ENCODE measurements at places on chromosomes 4 and X.

- DNase-seq, result no peak
Observed at GRCh38 chrX:31128855-31129254, 57.0 kb upstream of the FTHL17 start.

DNA sequence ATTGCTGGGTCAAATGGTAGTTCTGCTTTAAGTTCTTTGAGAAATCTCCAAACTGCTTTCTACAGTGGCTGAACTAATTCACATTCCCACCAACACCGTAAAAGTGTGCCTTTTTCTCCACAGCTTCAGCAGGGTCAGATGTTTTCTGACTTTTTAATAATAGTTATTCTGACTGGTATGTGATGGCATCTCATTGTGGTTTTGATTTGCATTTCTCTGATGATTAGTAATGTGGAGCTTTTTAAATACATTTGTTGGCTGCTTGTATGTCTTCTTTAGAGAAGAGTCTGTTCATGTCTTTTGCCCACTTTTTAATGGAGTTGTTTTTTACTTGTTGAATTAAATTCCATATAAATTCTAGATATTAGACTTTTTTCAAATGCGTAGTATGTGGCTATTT is 257.5 kb upstream of the ANKRD50 start:
- DNase-seq, result no peak

GRCh38 chr4:4443821-4444220 is 56.9 kb downstream of the NSG1 start:
- no peak for DNase-seq

- no peak for DNase-seq
Observed at GRCh38 chr4:120443116-120443515, 376.5 kb upstream of the MAD2L1 start.

DNA sequence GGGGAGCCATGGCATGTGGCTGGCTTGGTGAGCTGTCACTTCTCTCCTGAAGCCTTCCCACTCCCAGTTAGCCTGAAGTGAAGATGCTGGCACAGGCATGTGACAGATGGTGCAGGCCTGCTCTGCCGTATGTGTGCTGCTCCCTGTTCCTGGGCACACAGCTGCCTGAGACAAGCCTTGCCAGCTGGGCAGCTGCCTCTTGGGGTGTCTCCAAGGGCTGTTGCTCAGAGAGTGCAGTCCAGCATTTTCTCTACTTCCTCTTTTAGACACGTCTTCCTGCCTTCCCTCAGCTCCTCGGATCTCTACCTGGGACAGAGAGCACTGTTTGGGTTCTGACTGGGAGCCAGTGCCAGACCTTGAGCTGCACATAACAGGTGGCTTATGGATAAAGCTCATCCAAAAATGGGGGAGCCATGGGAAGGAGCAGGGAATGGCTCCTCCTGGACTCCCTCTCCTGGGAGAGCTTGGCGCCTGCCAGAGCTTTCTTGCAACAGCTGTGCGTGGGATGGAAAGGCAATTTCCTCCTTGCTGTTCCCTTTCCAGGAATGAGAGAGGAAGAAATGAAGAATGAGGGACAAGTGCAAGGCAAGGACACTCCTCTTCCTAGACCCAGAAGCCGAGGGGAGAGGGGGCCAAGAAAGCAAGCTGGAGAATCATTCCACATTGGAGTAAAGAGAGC is 132.9 kb downstream of the MSL3 start:
- DNase-seq, result no peak

GRCh38 chr4:72286185-72286584 is 254.4 kb downstream of the NPFFR2 start:
- DNase-seq, result no peak

DNA sequence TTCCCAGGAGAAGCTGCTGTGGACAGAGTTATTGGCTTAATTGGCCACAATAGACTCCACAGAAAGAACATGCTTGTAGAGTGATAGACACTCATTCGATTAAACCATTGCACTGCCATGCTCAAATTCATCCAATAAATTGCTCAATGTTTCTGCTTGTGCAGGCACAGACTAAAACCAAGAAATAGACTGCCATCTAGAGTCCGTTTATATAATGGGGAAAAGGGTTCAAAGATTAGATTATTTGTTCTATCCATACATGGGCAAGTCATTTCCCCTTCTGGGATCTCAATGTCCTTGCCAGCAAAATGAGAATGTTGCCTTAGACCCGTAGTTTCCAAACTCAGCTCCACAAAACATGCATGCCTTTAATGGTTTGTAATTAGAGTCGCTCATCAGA is 8.7 kb downstream of the SMIM10 start:
- DNase-seq, result no peak

DNA sequence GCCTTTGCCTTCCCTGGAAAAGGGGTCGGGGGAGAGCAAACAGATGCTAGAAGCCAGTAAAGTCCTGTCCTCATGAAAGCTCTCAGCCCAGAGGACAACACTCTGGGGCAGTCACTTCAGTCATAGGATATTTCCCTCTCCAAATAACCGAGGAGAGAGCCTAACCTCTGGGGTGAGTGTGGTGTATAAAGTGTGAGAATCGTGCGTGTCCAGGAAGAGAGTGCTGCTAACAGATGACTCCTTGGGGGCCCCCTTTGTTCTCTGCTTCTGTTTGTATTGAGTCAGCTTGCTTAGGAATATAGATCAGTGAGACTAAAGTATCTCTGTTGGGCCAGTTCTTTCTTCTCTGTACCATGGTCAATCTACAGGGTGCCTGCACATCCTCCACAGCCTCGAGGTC is 247.2 kb downstream of the PALLD start:
- no peak for DNase-seq

GRCh38 chr4:28358606-28359005 is 1498.0 kb downstream of the STIM2 start:
- DNase-seq, result no peak

GRCh38 chrX:53422861-53423306 is at the start of gene RIBC1:
TSS of gene RIBC1 (plus strand) at chrX:53422873. CDS start at chrX:53426277, 3,404 bp downstream.
- no peak for DNase-seq

- no peak for DNase-seq
Observed at GRCh38 chrX:153441296-153441695, 4.6 kb downstream of the TREX2 start.

DNA sequence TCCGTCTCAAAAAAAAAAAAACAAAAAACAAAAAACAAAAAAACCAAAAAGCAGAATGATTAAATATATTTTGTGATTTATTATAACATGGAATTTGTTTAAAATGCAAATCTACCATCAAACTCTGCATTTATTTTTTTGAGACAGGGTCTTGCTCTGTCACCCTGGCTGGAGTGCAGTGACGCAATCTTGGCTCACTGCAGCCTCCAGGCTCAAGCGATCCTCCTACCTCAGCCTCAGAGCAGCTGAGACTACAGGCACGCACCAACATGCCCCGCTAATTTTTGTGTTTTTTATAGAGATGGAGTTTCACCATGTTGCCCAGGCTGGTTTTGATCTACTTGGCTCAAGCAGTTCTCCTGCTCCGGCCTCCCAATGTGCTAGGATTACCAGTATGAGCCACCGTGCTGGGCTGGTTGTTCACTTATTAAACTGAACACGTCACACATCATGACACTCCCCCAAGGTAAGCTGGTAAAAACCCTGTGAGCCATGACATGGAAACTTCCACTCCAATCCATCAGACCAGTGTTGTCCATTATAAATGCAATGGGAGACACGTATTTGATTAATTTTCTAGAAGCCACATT is 45.7 kb downstream of the RBM47 start:
- DNase-seq, result no peak

DNA sequence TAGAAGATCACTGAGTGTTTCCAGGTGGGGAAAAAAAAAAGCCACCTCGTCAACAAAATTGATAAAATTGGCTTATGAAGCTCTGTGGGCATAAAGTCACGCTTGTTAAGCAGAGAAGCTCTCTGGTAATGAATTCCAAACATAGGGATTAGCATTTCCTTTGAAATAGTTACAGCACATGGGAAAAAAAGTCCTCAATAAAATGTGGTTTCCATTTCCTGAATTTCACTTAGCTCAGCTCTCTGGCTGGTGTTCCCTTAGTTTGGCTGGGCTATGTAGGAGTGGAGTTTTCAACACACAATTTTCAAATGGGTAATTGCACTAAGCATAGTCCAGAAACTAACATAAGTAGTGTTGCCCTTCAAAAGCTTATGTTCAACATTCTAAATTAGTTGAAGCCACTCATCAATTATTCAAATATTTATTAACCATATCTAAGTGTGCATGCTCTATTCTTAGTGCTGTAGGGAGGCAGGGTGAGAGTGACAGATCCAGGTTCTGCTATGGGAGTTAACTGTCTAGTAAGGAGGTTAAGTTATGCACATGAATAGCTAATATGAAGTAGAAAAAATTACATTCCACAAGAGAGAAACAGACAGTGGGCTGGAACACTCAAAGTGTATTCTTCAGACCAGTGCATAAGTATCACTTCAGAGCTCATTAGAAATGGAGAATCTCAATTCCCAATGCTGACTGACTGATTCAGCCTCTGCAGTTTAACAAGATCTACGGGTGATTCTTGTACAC is 445.7 kb downstream of the SMARCA1 start:
- DNase-seq, result no peak

GRCh38 chr4:8770518-8771257 is 101.0 kb downstream of the HMX1 start:
- no peak for DNase-seq

GRCh38 chr4:188078116-188078515 is 31.3 kb downstream of the TRIML2 start:
- no peak for DNase-seq

GRCh38 chr4:72118017-72118416 is 86.2 kb downstream of the NPFFR2 start:
- DNase-seq, result no peak

GRCh38 chr4:85092943-85093342 is 126.5 kb upstream of the WDFY3 start:
- no peak for DNase-seq

DNA sequence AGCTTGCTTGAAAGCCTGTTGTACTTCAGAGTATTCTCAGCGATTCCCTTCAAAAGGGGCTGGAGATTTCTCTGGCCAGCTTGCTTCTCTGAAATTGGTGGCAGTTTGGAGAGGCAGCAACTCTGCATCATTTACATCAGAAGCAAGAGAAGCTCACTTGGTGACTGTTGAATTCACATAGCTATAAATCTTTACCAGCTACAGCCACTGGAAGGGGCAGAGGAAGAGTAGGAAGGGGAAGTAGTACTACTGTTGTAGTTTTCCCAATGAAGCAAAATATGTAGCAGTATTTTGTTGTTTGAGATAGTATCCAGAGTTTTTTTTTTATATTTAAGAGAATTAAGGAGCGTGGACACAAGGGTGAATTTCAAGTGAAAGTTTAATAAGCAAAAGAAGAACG is 2.8 kb downstream of the TENT5D start:
- DNase-seq, result no peak

DNA sequence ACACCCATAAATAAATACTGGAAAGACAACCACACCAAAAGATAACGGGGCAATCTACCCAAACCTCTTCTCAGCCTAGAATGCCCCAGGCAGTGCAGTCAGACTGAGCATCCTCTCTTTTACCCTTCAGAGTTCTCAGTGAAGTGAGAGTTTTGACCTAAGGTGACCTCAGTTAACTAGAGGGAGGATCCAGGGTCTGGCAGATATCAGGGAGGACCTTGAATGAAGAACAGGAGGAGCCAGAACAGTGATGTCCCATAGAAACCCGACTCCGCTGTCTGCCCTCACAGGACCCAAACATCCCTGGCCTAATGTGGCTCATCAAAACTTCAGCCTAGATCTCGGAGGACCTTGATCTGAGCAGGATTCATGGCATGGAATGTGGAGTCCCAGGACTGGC is at the start of gene MAGEB3:
TSS of gene MAGEB3 (plus strand) at position 263 of the 400 bp plus-strand sequence. CDS start 5,268 bp downstream, outside the sequence.
- DNase-seq, result no peak

DNA sequence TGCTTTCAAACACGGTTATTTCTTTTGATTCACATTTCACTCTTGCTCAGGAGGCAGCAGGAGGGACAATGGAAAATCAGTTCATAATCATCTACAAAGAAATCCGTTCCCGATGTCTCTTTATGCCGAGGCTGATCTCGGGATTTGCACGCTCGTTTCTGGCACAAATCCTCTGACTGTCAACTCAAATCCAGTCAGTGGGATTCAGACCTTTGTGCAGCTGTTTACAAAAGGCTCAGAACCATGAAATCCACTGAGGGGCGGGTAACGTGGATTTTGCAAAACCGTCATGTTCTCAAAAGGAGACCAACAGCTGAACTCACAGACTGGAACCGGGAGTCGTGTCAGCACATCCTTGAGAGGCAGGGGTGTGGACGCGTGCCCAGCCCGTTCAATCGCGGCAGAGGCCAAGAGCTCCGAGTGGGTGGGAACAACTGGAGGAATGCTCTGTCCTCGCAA is 46.4 kb downstream of the ACOX3 start:
- no peak for DNase-seq

DNA sequence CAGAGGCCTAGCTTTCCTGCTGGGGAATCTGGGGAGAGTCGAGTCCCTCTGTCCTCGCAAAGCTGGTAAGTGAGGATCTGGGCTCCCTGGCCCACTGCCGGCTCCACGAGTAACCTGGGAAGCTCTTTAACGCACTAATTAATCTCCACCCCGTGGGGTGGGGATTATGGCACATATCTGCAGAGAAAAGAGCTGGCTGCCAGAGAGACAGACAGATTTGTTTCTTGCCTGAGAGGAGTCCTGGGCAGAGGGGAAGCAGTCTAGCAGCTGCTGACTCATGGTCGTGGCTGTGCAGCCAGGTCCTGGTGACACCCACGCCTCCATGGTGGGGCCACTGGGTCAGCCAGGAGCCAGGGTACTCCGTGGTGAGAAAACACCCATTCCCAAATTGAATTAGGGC is 14.0 kb downstream of the SORCS2 start:
- peak; percentile 67 for DNase-seq

- DNase-seq, result peak; percentile 38
Observed at GRCh38 chrX:13092455-13092941, 48.1 kb upstream of the FAM9C start.

DNA sequence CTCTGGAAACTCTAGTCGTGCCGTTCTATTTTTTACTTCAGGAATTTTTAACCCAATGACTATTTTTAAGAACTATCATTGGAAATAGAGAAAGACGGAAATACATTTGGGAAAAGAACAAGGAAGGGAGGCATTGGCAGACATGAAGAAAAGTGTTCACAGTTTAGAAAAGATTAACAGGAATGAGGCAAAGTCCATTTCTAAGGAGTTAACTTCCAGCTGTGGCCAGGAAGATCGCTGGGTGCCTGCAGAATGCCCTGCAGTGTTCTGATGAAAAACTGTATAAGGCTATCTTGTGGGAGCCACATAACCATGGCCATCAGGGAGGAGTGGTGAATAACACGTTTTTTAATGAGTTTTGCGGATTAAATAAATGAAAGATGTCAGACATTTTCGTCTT is 150.6 kb upstream of the VCX3A start:
- no peak for DNase-seq

GRCh38 chr4:82213485-82214417 is 160.0 kb downstream of the HNRNPD start:
- DNase-seq, result no peak

- DNase-seq, result no peak
Observed at GRCh38 chr4:2042947-2043395, 16.2 kb upstream of the NAT8L start.
